ENCODE measurements at places on chromosomes 3 and 15.

GRCh38 chr3:57569859-57570450 is 13.9 kb downstream of the PDE12 start:
- DNase-seq, result no peak

- DNase-seq, result no peak
These were observed 797 bp downstream of the PAQR9 start for GRCh38 chr3:142962520-142963233.

DNA sequence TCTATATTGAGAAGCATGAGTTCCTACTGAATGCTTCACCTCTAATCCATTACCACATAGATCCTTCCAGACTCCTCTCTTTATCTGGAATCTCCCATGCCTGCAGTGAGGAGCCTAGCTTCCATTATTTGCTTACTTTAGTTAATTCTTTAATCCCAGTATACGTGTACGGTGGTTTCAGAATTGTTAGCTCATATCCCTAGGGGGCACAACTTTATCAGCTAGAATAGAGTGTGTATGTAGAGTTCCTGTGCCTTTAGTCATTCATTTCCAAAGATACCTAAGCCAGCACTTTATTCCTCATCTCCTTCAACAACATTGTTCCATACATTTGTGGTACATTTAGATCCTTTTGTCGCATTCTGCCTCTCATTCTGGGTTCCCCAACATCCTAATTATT is 226.0 kb downstream of the TJP1 start:
- no peak for DNase-seq

DNA sequence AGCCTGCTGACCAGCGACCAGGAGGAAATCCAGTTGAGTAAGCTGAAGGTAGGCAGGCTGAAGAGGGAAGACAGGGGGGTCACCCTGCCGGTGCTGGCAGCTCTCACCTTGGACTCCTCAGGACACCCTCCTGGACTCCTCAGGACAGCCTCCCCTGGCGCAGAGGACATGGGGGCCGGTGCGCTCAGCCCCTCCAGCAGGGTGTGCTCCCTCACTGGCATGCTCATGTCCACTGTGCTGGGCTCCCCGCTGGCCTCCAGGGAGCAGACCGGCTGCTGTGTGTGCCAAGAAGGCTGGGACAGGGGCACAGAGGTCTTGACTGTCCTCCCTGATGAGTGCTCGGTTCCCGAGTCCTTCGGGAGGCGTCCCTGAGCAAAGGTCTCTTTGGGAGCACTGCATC is 183.6 kb downstream of the ATP10A start:
- DNase-seq, result no peak

- no peak for DNase-seq
These were observed 25.3 kb downstream of the UBXN7 start for GRCh38 chr3:196406811-196407470.

DNA sequence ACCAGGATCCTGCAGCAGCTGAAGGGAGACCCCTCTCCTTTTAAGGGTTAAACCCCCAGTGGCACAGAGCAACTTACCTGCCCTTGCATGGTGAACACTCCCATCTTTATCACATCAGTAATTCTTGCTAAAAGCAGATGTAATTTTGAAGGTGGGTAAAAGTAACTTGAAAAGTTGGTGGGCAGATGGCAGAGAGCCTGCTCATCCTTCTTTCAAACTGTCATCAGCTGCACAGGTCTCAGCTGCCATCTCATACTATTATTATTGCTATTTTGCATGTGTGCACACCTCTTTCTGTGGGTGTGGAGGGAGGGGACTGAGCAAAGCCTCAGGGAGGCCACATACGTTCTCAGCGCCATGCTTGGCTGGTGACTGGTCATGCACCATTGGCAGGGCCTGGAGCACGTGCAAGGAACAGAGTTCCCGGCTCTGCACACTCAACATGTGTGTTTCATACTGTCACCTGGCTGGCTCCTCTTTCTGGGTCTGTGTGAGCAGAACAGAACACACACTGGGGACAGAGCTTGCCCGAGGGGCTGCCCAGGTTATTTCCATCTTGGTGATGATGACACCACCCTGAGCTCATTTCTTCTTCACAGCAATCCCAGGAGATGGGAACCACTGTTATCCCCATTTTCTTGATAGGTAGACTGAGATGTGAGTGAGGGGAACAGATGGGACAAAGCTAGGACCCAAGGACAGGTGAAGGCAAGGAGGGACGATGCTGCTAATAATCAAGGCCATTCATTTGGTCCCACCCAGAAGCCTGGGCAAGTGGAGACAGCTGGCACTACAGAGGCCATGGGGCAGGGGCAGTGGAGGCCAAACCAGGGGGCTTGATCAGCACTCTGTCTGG is 95.8 kb upstream of the KLF13 start:
- DNase-seq, result no peak

DNA sequence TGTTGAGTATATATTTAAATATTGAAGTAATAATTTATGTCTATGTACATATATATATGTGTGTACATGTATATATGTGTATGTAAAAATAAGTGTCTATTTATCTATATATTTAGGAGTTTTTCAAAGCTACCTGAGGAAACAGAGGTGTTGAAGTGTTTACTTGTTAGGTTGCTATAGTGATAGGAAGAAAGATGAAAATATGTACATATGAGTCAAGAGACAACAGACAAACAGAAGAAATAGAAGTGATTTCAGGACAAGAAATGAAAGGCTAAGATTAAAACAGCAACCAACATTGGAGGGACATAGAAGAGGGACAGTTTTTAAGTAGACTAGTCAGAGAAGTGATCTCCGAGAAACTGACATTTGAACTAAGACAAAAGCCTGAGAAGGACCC is 11.1 kb downstream of the IL1RAP start:
- DNase-seq, result no peak

DNA sequence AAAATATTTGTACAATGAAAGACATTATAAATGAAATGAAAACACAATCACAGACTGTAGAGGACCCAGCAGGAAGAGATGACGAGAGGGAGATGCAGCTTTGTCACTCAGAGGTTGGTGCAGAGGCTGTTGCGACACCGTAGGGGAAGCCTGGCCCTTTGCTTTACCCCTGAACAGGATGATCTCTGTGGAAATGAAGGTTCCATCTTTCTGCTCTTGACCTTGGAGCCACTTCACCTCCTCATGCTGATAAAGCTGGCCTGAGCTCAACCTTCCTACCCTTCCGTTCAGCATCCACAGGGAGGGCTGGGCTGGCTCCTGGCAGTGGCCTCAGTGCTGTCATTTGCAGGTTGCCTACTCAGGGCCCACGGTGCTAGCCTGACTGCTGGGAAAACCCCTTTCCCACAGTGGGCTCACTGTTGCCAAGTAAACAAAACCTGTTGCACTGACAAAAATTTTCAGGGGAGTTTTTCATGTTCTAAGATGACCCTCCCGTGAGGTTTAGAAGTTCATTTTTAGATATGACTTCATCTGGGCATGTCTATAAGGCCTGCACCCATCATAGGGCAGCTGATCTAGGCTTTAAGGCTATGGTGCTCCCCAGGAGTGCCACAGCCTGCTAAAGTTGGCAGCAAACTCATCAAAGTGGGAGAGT is 3.0 kb upstream of the CD80 start:
- no peak for DNase-seq

GRCh38 chr15:53739187-53739586 is 20.3 kb downstream of the WDR72 start:
- no peak for DNase-seq

GRCh38 chr15:80856809-80857377 is 77.7 kb downstream of the CEMIP start:
- no peak for DNase-seq

DNA sequence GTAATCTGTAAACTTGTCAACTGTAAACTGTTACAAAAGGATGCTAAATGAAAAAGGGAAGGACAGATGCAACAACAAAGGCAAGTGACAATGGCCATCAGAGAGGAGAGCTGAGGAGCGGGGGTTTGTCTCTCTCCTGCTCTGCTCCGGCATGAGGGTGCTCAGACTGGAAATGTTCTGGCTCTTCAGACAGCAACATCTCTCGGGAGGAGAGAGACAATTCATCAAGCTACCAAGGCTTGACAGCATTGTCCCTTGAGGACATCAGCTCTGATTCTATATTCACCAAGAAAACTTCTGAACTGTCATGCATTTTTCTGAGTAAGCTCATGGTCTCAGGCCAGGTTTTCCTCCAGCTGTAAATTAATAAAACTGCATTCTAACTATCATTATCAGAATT is 408.2 kb downstream of the IGSF11 start:
- DNase-seq, result no peak

GRCh38 chr3:19744047-19744446 is 190.0 kb downstream of the EFHB start:
- DNase-seq, result no peak

DNA sequence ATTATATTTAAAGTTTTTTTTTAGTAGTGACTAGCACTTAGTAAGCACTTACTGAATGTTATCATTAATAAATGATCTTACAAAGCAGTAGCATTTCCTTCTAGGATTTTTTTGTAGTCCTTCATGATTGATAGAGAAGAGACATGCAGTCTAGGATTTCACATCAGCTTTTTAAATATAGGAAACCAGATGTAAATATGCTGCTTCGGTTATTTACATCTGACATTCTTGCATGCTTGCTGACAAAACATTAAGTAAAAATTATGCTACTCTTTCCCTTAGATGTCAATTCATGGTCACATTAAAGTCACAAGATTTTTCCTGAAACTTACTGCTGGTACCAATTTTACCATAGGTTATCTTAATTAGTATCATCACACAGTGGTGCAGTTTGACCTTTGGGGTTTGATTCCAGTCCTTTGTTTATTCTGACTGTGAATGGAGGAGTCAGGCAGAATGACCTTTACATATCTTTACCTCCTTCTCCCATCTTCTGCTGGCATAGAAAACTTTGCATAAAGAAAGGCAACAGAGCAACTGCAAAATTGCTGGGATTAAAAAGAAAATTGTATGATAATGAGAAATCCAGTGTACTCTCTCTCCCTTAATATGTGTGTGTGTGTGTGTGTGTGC is 286.5 kb downstream of the LPP start:
- no peak for DNase-seq

DNA sequence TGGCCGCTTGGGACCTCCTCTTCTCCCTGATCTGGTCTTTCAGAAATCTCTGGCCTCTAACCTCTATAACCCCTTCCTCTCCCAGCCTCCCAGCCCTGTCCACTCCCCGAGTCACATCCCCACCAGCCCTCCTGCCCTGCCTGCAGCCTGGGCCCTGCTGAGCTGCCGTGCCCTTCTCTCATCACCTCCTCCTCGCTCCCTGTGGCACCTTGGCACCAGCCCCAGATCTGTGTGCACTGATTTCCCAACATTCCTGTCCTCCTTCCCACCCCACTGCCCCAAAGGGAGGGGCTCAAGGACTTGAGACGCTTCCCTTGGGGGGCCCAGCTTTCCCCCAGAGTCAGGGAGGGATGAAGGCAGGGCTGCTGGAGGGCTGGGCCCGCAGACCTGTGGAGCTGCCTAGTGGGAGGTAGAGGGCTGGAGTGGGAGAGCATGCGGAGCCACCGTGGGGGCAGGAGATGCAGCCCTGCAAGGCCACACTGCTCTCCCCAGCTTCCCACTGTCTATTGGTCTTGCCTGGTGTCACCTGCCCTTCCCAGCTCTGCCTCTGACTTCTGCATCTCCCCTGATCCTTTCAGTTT is 42.7 kb downstream of the EXOG start:
- no peak for DNase-seq

DNA sequence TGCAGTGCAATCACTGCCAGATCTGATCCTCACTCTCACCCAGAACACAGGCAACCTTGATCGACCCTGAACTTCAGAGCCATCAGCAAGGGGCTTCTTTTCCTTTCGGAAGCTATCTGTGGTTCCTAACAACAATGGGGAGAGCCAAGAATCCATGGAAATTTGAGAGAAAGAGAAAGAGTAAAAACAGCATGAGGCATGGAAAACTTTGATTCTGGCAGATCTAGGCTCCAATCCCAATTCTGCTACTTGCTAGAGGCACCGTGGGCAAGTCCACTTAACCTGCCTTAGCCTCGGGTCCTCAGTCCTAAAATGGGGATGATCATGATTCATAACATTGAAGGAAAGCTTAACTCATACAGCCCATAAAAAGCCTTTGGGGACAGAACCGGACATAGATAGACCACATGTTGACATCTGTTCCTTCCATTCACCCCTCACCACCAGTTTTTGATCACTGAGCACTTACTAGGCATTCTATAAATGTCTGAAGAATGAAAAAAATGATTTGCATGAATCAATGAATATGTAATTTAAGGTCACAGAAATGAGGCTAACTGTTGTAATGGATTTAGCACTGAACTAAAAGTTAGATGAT is 605.7 kb upstream of the CFAP20DC start:
- DNase-seq, result no peak

DNA sequence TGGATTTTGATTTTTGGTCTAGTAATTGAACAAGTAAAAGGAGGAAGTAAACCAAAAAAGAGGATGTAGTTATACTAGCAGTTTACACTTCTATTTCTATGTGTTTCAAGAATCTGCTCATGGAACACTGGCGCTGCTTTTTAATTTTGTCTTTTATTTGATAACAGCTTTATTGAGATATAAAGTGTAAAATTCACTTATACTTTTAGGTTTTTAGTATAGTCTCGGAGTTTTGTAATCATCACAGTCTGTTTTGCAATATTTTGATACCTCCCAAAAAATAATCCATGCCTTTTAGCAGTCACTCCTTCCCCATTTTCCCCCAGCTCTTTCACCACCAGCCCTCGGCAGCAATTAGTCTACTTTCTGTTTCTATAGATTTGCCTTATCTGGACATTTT is 18.0 kb downstream of the UBE2E2 start:
- no peak for DNase-seq

- no peak for DNase-seq
These were observed 25.2 kb upstream of the CLSTN2 start for GRCh38 chr3:139909811-139910210.

DNA sequence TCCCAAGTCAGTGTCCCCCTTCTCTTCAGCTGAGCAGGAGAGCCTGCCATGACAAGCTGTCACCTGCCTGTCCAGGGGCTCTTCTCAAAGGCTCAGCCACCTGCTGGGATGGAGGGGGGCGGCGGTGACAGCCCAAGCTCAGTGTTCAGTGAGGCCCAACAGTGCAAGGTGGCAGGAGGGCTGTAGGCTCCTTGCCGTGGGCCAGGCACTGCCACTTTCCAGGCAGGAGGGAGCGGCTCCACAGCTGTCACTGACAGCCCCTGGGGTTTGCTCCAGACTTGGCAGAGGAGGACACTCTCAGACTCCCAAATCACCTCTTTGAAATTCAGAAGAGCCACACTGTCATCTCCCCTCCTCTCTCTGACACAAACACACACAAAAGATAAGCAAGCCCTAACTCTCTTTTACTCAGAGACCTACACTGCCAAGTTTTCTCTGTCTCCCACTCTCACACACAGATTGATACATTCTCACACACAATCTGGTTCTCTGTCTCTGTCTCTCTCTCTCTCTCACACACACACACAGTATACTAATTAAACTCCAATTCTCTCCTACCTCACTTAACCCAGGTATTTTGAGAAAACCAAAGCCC is 443.3 kb downstream of the EPHB1 start:
- DNase-seq, result no peak

DNA sequence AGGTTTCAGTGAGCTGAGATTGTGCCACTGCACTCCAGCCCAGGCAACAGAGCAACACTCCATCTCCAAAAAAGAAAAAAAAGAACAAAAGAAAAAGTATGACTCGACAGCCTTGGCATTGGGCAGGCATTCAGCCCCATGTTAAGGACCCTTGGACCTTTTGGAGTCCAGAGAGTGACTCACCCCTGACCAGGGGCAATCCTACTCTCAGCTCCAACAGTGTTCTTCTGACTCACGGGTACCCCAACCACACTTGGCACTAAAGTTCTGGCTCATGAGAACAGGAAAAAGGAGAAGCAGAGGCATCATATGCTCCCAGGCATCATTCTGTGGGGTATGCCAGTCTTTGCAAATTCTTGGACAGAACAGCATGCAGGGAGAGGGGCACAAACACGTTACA is 252.4 kb upstream of the HES1 start:
- DNase-seq, result no peak

All from NCI-H524 treated with DMSO at 0.1 percent for 48 hours (cell line).